ENCODE measurements at places on chromosomes 5 and 9.

GRCh38 chr9:34430843-34431437 is 27.4 kb downstream of the FAM219A start:
- peak; percentile 48 for DNase-seq

- DNase-seq, result peak; percentile 77
These were observed 84.5 kb upstream of the CTNNA1 start for GRCh38 chr5:138668451-138669380.

DNA sequence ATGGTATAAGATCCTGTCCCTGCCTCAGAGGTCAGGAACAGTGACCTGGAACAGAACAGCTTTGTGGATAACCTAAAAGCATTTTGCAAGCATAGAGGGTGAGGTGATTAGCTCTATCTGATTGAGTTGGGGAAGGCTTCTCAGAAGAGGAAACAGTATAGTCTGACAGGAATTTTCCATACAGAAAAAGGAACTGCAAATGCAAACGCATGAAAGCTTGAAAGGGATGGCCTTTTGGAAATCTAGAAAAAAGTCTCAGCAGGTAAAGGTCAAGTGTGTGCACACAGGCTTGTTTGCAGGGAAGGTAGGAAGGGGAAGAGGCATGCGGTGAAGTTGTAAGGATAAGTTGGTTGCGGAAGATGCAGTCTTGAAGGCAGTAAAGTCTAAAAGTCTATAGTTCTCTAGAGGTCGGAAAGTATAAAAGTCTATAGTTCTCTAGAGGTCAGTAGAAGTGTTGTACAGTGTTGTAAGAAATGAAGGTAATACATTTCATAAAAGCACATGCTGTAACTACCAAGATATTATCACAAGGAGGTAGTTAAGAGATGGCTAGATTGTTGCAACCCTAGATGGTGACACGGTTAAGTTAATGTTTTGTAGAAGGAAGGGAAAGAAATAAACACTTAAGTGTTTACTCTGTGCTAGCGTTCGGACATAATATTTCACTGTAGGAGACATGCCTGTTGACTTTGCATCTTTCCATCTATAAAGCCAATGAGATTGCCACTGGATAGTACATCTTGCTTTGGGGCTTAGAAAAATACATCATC is 16.7 kb upstream of the HSPB3 start:
- no peak for DNase-seq

- DNase-seq, result no peak
These were observed 123.9 kb downstream of the GHR start for GRCh38 chr5:42547141-42547540.

All from activated CD4-positive, alpha-beta T cell treated with anti-CD3 and anti-CD28 coated beads, Interleukin-2, amount 10 ng/mL, durations not matched to agents 7 days and 5 days (primary cell).